ENCODE measurements at places on chromosomes 7 and 10. TPM values are rescaled to one million over a fixed set of nuclear protein-coding genes. Genes with fewer than 3 reads are reported as not detected.

Gene GPR15LG
- 0.15 TPM for polyA plus RNA-seq

- DNase-seq, result peak; percentile 23
Measured at GRCh38 chr7:21580073-21580521, 37.3 kb downstream of the DNAH11 start.

DNA sequence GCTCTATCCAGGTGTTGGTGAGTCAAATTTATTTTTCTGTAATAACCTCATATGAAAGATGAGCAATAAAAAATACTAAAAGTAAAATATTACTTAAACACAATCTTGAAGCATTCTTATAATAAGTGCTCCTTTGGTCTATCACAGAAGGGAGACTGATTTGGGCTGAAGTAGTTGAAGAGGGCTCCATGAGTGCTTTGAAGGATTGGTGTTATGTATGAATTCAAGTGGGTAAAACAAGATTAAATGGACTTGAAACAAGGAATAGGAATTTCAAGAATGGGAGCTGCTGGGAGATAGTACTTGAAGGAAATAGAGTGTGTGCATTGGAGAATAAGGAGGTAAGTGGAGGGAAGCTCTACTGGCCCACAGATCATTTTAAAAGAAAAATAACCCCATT is 7.3 kb upstream of the OR2A2 start:
- no peak for DNase-seq

DNA sequence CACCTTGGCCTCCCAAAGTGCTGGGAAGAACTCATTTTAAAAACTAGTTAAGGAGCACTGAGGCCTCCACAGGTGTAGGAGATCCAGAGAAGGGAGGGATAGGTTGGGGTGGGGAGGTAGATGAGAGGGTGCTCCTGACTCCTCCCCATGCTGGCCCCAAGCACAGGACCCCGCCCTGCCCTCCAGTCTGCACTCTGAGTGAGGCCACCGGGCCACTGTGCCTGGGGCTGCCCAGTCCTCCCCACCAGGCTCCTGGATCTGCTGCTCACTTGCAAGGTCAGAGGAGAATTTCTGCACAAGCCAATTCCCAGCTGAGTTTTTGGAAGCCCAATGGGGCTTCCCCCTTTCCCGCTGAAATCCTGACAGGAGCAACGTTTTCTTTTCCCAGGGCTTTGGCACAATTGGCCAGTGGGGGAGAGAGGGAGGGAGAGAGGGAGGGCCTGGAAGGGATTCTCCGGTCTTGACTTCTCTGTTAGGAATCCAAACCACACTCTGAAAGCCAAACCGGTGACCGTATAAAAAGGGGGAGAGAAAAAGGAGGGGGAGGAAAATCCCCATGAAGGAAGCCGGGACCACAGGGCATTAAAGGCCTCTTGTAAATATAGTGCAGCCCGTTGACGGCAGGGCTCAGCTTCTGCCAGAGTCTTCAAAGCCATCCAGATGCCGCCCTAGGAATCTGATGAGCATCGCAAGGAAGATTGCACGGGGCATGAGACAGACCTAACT is 116.2 kb downstream of the SH3PXD2A start:
- DNase-seq, result peak; percentile 79

- DNase-seq, result peak; percentile 64
Measured at GRCh38 chr10:113823389-113823788, 30.5 kb downstream of the DCLRE1A start.

DNA sequence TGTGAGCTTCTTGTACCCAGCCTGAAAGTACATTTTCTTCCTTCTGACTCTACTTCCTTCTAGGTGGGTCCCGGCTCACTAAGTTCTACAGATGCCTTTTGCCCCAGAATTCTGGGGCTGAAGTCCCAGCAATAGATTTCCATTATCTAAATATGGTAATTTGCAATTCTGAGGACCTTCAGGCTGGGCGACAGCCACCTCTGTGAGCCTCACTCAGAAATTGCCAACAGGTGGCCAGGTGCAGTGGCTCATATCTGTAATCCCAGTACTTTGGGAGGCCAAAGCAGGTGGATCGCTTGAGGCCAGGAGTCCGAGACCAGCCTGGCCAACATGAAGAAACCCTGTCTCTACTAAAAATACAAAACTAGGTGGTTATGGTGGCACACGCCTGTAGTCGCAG is 23.7 kb downstream of the CREM start:
- DNase-seq, result no peak

DNA sequence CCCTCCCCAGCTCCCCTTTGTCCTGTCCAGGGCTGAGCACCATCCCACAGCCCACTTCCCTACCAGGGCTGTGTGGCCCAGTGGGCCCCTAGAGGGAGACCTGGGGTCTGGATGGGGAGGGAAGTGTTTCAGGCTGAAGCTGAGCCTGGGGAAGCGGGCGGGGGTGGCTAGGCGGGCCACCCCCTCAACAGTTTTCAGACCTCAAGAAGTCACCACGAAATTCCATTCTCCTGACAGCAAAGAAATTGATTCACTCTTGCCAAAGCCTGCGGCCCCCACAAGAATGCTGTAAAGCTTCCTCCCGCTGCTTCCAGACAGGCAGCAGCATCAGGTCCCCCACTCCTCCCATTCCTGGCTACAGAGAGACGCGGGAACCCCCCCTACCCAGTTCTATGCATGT is 2.5 kb upstream of the LFNG start:
- no peak for DNase-seq

DNA sequence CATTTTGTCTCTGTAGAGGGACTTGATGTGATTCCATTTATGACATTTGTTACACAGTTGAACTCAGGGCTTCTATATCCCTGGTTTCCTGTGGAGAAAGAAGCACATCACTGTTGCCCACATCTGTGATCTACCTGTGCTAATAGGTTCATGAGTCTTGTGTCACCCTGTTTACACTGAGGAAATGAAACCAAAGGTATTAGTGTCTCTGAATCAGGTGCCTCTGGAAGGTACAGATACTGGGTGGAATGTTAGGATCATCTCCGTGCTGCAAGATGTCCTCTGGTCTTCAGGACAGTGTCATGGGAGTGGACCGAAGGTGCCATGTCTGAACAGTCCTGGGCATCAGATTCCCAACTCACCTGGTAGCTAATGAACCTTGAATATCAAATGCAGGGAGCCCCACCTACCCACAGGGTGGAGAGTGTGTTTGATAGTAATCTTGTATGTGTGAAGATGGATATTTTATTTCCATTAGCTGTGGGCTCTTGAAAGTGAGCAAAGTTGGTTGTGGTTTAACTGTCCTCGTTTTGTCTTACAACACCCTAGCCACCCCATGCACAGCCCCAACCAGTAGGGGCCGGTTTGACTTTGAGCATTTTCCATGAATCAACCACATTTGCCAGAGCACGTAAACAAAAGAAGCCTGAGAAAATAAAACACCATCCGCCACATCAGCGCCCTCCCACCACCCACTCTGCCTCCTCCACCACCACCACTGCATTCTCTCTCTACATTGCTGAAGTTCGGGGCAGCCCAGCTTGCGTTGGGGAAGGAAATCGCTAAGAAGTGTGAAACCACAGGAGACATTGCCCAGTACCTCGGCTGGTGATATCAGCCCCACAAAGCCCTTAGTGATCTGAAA is 40.7 kb downstream of the TARP start:
- no peak for DNase-seq

- DNase-seq, result no peak
Measured at GRCh38 chr10:121732656-121733445, 134.6 kb upstream of the FGFR2 start.

DNA sequence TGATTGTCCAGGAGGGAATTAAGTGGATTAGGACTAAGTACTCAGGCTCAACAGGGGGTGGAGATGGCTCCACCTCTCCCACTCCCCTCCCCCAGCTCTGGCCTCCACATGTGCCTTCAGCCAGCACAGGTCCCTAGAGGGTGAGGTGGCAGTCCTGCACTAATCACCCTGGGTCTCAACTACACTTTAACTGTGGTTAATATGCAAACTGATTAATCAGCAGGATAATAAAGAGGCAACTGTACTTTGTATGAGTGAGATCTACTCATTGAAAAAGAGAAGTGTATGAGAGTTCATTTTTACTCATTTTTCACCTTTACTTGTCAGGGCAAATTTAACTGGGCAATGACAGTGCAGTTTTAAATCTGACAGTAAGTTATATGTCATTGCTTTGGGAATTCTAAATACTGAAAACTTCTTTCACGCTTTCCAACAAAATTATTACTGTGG is 223.8 kb upstream of the CCDC6 start:
- no peak for DNase-seq

Gene ZDHHC4
- polyA plus RNA-seq, result 82.8 TPM

DNA sequence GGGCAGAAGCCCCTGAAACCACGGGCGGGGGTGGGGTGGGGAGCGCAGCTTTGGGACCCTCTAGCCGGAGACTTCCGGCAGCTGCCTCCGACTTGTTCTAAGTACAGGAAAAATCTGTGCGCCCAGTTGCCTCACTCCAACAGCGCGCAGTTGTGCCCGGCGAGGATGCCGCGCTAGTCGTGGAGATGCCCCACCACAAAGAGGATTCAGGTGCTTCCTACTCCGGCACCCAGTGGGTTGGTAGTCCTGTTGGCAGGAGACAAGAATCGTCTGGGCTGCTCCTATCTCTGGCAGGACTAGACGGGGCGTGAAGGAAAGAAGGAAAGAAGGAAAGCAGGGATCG is 465 bp upstream of the NPY start:
- DNase-seq, result no peak

- DNase-seq, result no peak
Measured at GRCh38 chr10:104103956-104104355, 18.0 kb upstream of the SFR1 start.

DNA sequence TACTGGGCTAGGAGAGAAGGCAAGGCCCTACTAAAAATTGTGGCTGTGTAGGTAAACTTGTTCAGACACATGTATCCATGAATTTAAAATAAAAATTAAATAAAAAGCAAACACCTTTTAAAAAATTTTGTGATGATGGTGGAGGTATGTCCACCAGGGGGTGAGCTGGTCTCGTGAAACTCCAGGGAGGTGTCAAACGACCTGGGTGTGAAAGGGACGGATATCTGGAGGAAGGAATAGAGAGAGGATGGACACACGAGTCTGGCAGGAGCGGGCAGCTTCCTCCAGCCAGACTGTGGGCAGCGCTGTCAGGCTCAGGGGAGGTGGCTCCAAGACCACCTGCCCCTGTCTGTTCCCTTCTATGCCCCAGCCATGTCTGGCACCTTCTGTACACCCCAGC is 34.8 kb upstream of the DMBT1 start:
- no peak for DNase-seq

DNA sequence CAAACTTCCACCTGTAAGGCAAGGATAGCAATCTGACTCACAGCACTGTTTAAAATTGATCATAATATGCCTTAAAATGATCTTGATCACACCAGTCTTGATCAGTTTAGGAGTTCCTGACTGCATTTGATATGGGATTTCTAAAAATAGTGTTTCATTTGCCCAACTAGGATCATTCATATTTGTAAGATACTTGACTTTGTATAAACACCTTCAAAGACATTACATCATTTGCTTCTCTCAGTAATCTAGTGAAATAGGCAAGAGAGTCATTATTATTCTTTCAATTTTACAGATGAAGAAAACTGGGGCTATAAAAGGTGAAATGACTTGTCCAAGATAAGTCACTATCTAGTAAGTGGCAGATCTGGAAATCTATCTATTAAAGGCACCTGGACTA is 521.1 kb downstream of the GATA3 start:
- DNase-seq, result no peak

DNA sequence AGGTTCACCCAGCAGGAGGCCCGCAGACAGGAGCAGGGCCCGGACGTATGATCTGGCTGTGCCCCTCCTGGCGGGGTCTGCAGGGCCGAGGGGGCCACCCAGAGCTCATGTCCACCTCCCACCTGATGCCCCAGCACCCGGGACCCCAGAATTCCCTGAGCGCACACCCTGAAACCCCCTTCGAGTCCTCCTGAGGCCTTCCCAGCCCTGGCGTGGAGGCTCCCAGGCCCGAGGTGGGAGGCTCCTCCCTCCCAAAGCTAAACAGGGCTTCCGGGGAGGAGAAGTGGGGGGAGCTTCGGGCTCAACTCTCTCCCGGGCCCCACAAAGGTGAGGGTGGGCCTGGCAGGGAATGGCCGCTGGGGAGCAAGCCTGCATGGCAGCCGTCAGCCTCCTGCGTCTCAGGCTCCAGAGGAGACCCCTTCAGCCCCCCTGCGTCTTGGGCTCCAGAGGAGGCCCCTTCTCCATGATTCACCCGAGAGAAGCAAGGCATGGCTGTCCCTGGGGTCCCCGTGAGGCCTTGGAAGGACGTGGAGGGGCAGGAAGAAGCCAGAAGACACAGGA is 30.2 kb downstream of the MICALL2 start:
- DNase-seq, result no peak

- DNase-seq, result no peak
Measured at GRCh38 chr10:46534828-46535524, 21.5 kb downstream of the GPRIN2 start.

DNA sequence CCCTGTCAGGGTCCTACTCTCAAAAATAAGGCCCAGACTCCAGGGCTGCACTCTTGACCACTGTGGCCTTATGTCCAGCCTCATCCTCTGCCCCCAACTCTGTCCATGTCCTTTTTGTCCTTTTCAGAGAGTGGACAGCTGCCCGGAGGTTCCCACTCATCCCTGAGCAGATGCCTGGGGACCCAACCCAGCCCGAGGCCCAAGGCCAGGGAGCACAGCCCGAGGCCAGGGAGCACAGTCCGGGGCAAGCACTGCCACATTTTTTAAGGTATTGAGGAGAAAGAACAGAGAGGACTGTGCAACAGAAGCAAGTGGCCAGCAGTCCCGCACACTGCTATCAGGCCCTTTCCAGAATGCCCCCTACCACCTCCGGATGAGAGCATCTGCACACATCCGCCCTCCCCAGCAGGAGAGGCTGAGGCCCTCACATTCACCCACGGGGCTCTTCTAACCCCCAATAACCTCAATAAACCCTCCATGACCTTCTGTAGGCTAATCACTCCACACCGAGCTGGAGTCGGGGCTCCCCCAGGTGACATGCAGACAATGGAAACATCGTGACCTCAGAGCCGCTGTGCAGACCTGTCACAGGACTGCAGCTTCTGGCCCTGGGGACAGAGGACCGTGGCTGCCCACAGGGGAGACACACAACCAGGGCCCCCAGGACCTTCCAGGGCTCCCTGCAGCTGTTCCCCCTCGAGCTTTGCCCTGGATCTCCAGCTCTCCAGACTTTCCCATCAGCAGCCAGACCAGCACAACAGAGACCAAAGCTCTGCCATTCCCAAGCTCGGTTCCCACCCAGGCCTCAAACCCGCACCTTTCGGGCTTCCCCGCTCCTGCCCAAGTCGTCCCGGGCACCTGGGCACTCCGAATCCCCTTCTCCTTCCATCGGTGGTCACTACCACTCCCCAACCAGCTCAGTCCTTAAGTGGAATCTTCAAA is 51.4 kb downstream of the CAMK2B start:
- no peak for DNase-seq

Gene DOCK4
- polyA plus RNA-seq, result 33.7 TPM

DNA sequence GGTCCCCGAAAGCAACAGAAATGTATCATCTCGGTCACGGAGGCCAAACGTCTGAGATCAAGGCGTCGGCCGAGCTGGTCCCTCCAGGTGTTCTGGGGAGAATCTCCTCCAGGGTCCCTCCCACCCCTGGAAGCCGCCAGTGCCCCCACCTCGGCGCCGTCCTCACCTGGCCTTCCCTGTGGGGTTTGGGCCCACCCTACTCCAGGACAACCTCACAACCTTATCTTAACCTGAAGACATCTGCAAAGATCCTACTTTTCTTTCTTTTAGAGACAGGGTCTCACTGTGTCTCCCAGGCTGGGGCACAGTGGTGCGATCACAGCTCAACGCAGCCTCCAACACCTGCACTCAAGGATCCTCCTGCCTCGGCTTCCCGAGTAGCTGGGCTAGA is 33.4 kb downstream of the ADAP1 start:
- no peak for DNase-seq

Gene GARS1
- polyA plus RNA-seq, result 68.0 TPM

GRCh38 chr10:132511121-132512051 is 26.2 kb upstream of the INPP5A start:
- DNase-seq, result no peak
